ENCODE measurements at places on chromosomes 2 and 18. TPM values are rescaled to one million over a fixed set of nuclear protein-coding genes. Genes with fewer than 3 reads are reported as not detected.

The REG1B gene
- total RNA-seq = not detected

The RNF152 gene
- total RNA-seq = 4.4 TPM

The PKDCC gene
- total RNA-seq = 99.8 TPM

The MOGAT1 gene
- total RNA-seq = not detected

The SDC1 gene
- 0.36 TPM for total RNA-seq

The ZRANB3 gene
- 4.3 TPM for total RNA-seq

The CD207 gene
- not detected for total RNA-seq

The PTPRN gene
- total RNA-seq = 1.9 TPM

The PSMD1 gene
- 73.4 TPM for total RNA-seq

The NEB gene
- under 0.01 TPM for total RNA-seq

The UBE2F gene
- 89.4 TPM for total RNA-seq

The MARCO gene
- not detected for total RNA-seq

The AGXT gene
- total RNA-seq = not detected

The CNGA3 gene
- not detected for total RNA-seq

The RASGRP3 gene
- 1.8 TPM for total RNA-seq

The GDF7 gene
- total RNA-seq = 0.36 TPM

The GNAL gene
- total RNA-seq = 0.72 TPM

The TMEM37 gene
- 2.9 TPM for total RNA-seq

The IL1RL2 gene
- 1.4 TPM for total RNA-seq

The LAMA3 gene
- 1.8 TPM for total RNA-seq

The AOX1 gene
- 76.8 TPM for total RNA-seq

The FABP1 gene
- not detected for total RNA-seq

The CPO gene
- not detected for total RNA-seq

The SP5 gene
- not detected for total RNA-seq

The MC5R gene
- total RNA-seq = not detected

The TMEM198 gene
- 5.4 TPM for total RNA-seq

The GAREM2 gene
- total RNA-seq = 6.0 TPM

The NRP2 gene
- 12.6 TPM for total RNA-seq

Data from cardiac atrium fibroblast (primary cell).